ENCODE measurements at places on chromosomes 6 and 20.
A peak's percentile ranks its signal among the peaks of the same experiment; 100 is the strongest.

- DNase-seq = no peak
These were observed 9.5 kb upstream of the DNAJC5 start for GRCh38 chr20:63885264-63886053.

DNA sequence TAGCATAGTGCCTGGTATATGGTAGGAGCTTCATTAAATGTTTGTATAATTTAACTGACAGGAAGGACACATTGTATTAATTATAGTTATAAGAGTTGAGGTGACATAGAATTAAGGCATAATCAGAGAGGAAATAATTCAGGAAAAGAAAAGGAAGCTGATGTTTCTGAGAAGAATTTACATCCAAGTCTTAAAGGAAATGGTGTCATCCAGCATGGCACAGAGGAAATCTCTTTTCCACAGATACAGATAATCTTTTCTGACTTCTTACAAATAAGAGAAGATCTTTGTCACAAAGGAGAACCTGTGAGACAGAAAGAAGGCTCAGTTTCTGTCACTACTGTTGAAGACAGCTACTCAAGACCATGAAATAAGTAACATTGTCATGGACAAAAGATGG lies 222.5 kb downstream of the GJA1 start:
- no peak for DNase-seq

GRCh38 chr6:109060571-109060970 lies 34.1 kb downstream of the SESN1 start:
- DNase-seq = no peak

GRCh38 chr6:116409756-116410155 lies 39.0 kb downstream of the DSE start:
- no peak for DNase-seq

- DNase-seq = no peak
These were observed 269.3 kb downstream of the ZFAND3 start for GRCh38 chr6:38088829-38089228.

GRCh38 chr6:53441035-53441493 lies 92.3 kb upstream of the ELOVL5 start:
- no peak for DNase-seq

- DNase-seq = no peak
These were observed 1.1 kb upstream of the MAP3K5 start for GRCh38 chr6:136793363-136793762.

- no peak for DNase-seq
These were observed 2.8 kb downstream of the BRD2 start for GRCh38 chr6:32971242-32971580.

DNA sequence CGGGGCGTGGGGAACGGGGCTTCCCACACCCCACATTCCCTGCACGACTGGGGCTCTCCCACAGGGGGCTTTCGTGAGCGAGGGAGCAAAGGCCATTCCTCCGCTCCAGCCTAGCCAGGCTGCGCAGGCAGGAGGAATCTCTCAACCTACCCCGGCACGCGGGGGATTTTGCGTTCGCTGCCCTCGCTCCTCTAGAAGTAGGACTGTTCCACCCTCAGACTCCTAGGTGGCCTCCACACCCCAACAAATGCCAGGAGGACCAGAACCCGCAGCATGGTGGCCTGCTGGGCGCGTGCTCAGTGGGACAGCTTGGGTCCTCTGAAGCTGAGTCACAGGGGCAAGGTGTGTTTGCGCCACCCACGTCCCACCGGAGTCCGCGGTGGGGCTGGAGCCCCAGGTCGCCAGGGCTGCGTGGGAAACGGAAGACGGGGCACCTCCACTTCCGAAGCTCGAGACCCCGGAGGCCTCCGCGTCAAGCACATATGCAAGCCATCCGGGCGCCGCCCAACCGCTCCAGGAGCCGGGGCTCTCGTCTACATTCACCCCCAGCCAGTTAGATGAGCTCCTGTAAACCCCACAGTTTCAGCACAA lies 1938.5 kb upstream of the DEFB115 start:
- no peak for DNase-seq

DNA sequence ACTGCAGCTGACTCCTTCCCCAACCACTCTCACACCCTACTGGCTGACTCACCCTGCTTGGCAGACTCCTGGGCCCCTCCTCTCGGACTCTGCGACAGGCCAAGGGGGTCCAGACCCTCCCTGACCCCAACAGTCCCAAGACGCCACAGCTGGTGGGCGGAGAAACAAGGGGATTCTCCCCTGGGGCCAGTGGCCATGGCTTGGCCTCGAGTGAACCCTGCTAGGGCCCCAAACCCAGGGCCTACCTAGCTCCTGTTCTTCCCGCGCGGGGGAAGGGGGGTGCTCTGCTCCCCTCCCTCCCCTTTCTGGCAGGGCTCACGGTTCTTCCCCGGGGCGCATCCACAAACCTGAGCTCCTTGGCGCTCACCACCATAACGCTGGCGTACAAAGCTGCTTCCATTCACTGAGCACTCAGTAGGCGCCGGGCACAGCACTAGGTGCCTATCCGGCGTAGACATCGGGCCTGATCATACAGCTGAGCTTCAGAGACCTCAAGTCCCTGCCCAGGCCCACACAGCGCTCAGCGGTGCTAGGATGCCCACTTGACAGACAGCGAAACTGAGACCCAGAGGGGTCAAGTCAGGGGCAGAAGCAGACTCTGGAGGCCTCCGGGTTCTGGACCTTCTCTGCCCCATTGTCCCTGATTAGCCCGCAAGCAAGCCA lies 597 bp downstream of the ADA start:
- DNase-seq = peak; percentile 44

DNA sequence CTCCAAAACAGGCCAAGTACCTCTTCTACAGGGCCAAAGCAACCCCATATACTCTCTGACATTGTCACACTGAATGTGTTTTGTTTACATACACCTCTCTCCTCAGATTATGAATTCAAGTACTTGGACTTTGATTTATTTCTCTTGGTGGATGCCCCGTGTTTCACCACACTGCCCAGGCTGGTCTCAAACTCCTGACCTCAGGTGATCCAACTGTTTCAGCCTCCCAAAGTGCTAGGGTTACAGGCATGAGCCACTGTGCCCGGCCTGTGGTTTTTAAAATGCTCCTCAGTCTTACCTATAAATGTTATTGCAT lies 16.1 kb downstream of the CSNK2A1 start:
- no peak for DNase-seq

- DNase-seq = peak; percentile 46
These were observed 2.1 kb downstream of the ZC3H12D start for GRCh38 chr6:149482545-149483333.

DNA sequence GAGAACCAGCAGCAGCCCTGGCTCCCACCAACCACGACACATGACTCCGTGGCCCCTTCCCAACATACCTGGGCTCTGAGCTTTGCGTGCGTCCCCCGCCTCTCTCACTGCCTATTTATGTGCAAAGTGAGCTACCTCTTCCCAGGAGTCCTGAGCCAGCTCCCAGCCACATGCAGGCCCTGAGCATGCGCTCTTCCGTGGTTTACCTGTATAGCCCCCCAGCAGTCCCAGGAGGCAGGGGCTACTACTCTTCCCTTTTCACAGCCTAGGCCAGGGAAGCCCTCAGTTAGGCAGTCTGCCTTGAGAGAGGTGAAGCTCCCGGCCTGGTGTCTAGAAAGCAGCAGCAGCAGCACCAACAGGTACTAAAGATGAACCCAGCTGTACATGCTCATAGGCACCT lies 114.8 kb upstream of the CDYL start:
- no peak for DNase-seq

DNA sequence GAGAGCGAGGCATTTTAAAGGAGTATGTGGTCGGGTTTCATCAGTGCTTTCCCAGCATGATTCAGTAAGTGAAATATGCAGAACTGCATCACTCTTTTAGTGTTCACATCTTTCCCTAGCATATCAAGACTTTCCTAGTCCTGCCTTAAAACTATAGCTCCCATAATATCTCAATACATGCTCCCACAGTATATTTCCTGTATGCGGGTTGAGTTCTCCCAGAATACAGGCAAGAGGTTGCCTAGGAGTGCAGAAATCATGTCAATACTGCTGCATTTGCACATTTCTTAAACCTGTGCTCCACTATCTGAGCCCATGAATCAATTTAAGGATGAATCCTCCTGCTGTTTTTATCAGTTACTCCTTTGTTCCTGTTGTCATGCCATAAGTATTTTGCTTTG lies 386.6 kb upstream of the SLC35B3 start:
- no peak for DNase-seq

DNA sequence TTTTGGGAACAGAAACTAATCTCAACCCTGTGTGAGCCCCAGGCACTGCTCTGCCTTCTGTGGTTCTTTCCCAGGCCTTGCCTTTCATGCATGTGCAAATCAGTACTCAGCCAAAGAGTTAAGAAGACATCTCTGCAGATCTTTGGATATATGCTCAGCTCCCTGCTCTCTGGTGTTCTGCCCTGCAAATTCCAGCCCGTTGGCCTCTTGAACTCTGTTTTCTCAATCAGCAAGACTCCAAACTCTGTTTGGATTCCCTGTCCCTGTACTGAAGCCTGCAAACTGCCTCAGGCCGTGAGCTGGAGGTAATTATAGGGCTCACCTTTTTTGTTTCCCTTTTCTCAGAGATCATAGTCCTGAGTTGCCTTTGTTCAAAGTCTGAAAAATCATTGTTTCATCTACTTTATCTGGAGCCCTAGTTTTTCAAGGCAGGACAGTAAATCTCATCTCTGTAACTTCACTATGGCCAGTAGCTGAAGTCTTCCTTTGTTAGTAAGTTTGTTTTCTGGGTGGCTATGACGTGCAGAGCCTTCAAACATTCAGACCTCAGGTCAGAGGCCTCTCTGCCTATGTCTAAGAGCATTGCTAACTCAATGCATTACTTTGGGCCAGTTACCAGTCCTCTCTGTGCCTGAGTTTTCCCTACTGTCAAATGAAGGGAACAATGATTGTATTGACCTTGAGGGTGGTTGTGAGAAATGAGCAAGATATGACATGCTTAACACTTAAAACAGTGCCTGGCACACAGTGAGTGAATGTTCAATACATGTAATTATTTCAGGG lies 15.9 kb upstream of the MDFI start:
- no peak for DNase-seq

GRCh38 chr20:62694868-62695267 lies 13.8 kb upstream of the NTSR1 start:
- DNase-seq = no peak

DNA sequence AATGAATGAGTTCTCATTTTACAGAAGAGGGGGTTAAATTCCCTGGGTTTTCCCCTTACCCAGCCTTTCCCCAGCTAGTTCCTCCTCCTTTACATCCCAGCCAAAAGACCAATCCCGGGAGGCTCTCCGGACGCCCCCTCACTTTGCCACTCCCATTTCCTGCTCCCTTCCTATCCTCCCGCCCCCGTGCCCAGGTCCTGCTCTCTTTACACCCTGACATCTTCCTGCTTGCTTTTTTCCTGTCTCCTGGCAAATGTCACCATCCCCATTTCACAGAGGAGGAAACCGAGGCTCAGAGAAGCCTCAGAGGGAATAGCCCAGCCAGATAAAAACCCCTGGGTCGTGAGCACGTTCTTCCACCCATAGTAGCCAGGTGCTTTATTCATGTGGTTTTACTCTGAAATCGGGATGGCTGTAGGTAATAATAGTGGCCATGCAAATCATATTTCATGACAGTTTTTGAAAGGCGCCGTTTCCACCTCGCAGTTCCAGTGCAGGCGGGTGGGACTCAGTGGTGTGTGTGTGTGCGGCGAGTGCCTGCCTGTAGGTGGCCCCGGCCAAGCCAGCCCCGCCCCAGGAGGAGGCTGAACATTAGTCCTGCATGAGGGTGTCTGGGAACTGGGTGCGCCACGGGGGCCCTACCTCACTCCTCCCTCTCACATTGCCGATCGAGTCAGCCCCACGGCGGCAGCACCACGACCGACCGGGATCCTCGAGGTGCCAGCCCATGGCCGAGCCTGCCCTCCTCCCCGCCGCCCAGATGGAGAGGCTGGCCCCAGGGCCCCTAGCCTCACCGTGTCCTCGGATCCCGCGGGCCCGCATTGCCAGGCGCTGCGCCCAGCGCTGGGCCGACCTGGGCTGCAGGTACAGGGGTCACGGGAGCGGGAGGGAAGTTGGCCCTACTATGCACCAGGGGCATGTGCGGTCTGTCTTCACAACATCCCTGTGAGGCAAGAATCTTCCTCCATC lies at the start of gene ARHGAP40:
ARHGAP40 (plus strand) TSS at position 594 of the 969 bp plus-strand sequence.
- peak; percentile 38 for DNase-seq

DNA sequence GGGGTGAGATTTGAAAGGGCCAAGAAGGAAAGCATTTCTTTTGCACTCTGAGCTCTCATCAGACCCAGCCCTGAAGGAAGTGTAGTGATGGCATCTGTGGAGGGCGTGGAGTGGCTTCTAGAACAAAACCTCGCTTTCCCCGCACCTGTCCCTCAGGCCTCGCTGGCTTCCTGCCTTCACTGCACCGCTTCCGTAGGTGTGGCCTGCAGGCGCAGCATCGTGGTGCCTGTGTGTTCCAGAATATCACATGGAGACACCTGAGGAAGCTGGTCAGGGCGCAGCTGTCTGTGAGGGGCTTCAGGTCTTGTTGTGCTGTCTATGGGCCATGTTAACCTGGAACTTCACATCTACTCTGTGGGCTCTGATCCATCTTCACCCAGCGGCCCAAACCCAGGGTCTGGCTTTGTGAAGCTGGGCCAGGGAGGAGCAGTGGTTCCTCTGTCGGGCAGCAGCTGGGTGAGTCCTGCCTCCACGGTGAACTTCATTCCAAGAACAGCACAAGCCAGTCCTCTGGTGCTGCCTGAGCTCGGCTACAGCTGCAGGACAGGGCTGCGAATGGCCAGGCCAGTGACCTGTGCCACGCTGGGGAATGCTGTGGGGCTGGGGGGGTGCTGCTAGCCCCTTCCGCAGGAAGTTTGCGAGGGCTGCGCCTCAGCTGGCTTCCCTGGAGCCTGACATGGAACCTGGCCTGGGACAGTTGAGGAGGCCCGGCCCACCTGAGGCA lies 40.9 kb downstream of the DSTN start:
- DNase-seq = peak; percentile 41

GRCh38 chr6:16712931-16713484 lies 48.3 kb downstream of the ATXN1 start:
- no peak for DNase-seq

GRCh38 chr6:13113981-13114593 lies 214.2 kb downstream of the TBC1D7 start:
- no peak for DNase-seq

DNA sequence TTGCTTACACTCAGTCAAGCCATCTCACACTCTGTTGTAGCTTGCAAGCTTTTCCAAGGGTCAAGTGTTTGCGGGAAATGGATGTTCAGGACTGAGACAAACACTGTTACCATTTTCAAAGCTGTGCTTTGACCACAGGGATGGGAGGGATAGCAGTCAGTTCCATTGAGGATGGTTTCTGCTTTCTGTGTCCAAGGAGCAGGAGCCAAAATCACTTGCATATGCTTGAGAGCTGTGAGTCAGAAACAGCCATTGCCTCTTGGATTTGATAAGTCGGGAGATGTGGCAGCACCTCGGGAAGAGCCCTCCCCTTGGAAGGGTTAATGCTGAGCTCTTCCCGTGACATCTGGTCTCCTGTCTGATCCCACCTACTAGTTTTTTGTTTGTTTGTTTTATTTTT lies 85.2 kb downstream of the TCP11 start:
- no peak for DNase-seq

- DNase-seq = no peak
These were observed 464.5 kb downstream of the MMUT start for GRCh38 chr6:48998574-48998973.

GRCh38 chr6:157665180-157665579 lies 157.9 kb upstream of the SNX9 start:
- DNase-seq = no peak

GRCh38 chr20:47669489-47669888 lies 115.8 kb downstream of the SULF2 start:
- no peak for DNase-seq
